ENCODE measurements at places on chromosomes 2 and 18.
A peak's percentile ranks its signal among the peaks of the same experiment; 100 is the strongest.

DNA sequence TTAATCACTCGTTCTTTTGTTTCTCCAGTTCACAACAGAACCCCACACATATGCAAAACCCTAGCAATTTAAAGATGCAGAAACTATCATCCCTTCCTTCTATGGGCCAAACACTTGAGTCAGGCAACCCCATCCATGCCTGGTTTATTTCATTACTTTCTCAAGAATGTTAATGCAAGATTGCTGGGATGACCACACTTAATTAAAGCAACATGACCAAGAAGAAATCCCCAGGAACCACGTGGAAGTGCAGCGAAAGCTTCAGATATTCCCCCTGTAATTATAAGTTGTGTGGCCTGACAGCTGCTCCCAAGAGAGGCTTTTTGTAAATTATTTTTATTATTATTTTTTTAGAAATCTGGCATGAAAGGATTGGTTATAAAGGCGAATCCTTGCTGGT lies 246.2 kb upstream of the ID2 start:
- DNase-seq: no peak

GRCh38 chr2:176751314-176752227 lies 461.0 kb upstream of the HNRNPA3 start:
- DNase-seq: no peak

DNA sequence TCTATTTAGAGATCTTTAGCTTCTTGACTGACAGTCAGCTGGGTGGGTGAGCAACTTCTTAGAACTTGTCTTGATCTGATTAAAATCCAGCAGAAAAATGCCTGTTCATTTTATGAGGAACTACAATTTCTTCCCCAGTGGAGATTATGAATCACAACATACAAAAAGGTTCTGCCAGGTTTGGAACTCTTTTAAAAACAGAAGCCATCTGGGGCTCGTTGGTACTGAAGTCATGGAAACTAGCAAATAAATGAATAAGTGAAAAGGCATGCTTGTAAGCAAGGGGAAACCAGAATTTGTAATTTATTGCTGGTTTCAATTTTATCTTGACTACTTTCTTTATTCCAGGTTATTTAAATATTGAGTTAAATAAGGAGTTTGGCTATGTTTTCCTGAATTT lies 767.4 kb downstream of the MBD2 start:
- DNase-seq: no peak

- peak; percentile 67 for DNase-seq
These were observed 70.2 kb downstream of the HRH4 start for GRCh38 chr18:24530630-24531111.

- no peak for DNase-seq
These were observed 11.2 kb upstream of the SP5 start for GRCh38 chr2:170703776-170704476.

GRCh38 chr18:47873625-47874024 lies 56.8 kb downstream of the SMAD2 start:
- no peak for DNase-seq
